Transverse colon (tissue), 4 donors: ENCODE measurements at places on chromosomes 16 and 17. TPM values are rescaled to one million over a fixed set of nuclear protein-coding genes. Genes with fewer than 3 reads are reported as not detected.

The CACNG3 gene
- not detected for total RNA-seq

- DNase-seq, result no peak
Observed at GRCh38 chr17:58632324-58633314, 59.2 kb downstream of the TEX14 start.

The MYH1 gene
- not detected for total RNA-seq

- peak; percentile 21 for DNase-seq
Observed at GRCh38 chr16:23448392-23448791, 4.6 kb downstream of the COG7 start.

GRCh38 chr17:55237268-55237667 lies 27.5 kb upstream of the HLF start:
- DNase-seq, result no peak

DNA sequence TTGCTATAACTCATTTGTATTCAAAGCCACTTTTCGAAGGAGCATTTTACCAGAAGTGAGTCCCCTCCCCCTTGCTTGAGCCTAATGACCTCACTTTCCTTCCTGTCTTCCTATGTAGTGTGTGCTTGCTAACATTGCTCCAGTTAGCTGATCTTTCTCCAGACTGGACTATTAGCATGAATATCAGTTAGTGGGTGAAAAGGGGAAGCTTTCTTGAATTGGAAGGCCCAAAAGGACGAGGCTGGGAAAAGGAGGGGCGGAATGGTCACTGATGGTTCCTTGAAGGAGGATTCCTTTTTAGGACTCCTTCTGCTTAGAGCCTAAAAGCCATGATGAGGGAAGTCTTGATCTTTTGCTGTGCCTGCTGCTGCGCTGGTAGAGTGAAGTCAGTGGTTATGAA lies 11.9 kb downstream of the MAP3K3 start:
- no peak for DNase-seq

DNA sequence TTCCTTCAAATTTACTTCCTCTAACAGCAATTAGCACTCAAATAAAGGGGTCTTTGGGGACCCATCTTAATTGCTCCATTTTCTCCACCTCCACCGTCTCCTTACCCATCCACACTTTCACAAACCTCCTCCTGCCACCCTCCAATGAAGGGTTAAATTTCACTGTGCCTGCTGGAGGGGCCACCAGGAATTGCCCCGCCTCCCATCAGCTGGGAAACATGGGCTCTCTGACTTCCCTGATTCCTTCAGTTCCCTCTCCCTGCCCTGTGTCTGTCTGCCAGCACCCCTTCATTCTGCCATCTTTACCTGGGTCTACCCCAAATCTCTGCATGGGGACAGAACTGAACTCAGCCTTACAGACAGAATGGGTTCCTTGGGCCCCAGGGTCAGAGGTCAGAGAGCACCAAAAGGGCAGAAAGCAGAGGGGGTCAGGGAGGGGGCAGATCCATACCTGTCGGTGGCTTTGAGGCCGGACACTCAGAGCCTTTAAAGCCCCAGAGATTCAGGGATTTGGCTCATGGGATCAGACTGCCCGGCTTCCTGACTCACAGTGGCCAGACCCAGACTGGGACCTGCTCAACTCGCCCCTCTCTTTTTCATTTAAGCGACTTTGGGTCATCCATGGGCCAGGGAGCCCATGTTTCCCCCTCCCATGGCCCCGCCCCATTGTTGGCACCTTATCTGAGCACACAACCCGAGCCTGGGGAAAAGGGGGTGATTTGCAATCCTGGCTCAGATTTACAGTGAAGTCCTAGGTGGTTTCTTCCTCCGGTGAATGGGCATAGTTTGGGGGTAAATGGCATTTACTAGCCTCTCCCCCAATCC lies 17.6 kb upstream of the SP2 start:
- DNase-seq, result no peak

The ERAL1 gene
- total RNA-seq, result 59.7 TPM

The SNAI3 gene
- total RNA-seq, result not detected
